Ovary (tissue), 10 donors: ENCODE measurements at places on chromosomes 7 and 10.

- no peak for DNase-seq
These were observed 50.3 kb downstream of the SLIT1 start for GRCh38 chr10:97135464-97135863.

- DNase-seq = no peak
These were observed 195.4 kb downstream of the MAD1L1 start for GRCh38 chr7:2037301-2037807.

GRCh38 chr7:961546-962400 is 7.3 kb upstream of the ADAP1 start:
- peak; percentile 37 for DNase-seq

DNA sequence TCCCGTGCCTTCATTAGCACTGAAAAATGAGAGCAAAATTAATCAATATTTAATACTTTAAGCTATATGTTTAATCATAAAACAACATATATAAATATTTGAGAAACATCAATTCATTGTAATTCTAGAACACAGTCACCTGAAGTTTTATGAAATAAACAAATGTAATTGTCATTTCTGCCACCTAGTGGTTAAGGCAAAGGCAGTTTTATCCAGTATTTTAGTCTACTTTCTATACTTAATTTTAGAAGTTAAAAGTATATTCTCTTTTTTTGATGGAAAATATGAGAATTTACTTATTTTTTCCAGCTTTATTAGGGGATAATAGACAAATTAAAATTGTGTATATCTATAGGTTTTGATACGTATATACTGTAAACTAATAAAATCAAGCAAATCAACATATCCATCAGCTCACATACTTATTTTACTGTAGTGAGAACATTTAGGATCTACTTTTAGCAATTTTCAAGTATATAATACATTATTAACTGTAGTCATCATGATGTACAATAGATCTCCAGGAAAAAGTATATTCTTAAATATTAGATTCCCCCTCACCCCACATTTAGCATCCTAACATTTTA is 16.9 kb downstream of the PCGF6 start:
- no peak for DNase-seq

GRCh38 chr7:49670991-49671390 is 102.4 kb upstream of the VWC2 start:
- no peak for DNase-seq

GRCh38 chr7:12328888-12329770 is 74.5 kb downstream of the VWDE start:
- no peak for DNase-seq

GRCh38 chr7:18458830-18459229 is 36.7 kb upstream of the HDAC9 start:
- no peak for DNase-seq

- no peak for DNase-seq
These were observed 63.0 kb downstream of the AOAH start for GRCh38 chr7:36661135-36661840.

- DNase-seq = no peak
These were observed 83.6 kb downstream of the KMT2E start for GRCh38 chr7:105097619-105098018.

DNA sequence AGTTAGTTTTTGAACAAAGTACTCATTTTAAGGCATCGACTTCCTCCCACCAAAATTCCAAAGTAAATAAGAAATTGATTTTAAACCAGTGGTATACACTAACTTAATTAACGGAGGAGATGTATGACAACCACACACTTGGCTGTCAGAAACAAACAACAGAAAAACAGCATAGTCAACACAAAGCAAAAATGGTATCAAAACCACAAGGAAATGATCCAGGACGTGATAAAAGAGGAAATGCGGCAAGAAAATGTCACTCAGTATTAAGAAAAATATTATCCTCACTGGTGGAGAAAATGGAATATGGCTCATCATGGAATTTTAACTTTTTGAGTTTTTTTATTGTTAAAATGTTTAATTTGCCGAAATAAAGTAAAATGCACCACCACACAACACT is 17.5 kb downstream of the KIAA1549 start:
- no peak for DNase-seq

GRCh38 chr10:133100706-133101415 is 13.1 kb downstream of the ADGRA1 start:
- no peak for DNase-seq

DNA sequence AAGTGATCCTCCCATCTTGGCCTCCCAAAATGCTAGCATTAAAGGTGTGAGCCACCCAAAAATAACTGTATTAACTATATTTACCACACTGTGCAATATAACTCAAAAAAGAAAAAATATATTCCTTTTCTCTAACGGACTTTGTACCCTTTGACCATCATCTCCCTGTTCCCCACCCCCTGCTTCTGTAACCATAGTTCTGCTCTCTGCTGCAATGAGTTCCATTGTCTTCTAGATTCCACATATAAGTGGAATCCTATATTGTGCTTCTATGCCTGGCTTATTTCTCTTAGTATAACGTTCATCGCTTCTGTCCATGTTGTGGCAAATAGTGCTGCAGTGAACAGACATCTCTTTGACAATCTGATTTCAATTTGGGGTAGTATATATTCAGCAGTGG is 4.2 kb downstream of the TMEM248 start:
- DNase-seq = no peak

DNA sequence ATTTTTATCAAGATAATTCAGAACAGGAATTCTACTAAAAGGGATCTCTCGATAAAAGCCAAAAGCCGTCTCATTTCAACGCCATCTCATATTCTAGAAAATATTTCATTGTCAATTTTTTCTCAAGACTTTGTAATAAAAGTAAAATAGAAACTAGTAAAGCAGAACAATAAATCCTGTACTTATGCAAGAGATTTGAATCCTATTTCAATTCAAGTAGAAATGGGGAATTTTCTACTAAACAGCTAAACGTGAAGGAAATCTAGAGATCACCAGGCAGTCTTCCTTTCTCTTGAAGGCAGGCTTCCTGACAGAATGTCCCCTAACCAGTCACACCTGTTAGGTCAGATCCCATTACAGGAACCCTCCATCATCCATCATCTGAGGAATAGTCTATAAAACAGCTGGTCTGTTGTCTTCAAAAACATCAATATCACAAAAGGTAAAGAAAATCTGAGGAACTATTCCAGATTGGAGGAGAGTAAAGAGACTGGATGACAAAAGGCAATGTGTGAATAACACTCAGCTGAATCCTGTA is 23.7 kb downstream of the USP6NL start:
- no peak for DNase-seq

DNA sequence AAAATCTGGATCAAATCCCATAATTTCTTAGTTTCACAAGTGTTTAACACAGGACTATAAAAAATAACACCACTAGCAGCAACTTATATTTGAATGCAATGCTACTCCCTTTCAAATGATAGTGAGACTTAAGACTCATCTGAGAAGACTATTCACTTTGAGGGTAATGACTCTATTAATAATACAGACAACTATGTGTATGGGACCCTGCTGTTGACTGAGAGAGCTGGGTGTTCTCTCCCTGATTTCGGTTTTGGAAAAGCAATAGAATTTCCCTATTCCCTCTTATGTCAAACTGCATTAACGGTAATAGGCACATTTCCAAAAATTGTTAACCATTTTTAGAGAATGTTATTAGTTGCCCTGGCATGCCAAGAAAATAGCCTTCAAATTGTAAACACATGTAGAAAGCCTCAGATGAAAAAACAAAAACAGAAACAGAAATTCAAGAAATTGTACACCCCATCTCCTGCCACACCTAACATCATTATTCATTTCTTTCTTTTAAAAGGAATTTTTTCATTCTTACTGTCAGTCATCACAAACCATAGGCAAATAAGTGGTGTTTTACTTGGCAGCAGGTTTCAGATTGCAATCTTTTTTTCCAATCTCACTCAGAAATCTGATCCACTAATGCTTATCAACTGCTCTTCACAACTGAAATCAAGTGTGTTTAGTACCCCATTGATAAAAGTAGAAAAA is 153.7 kb downstream of the TFPI2 start:
- DNase-seq = no peak

- no peak for DNase-seq
These were observed 136.9 kb upstream of the PTN start for GRCh38 chr7:137480401-137480800.

GRCh38 chr10:74394416-74394969 is 243.5 kb downstream of the ADK start:
- DNase-seq = no peak

- no peak for DNase-seq
These were observed 846.5 kb downstream of the TYW1 start for GRCh38 chr7:67843001-67843565.

DNA sequence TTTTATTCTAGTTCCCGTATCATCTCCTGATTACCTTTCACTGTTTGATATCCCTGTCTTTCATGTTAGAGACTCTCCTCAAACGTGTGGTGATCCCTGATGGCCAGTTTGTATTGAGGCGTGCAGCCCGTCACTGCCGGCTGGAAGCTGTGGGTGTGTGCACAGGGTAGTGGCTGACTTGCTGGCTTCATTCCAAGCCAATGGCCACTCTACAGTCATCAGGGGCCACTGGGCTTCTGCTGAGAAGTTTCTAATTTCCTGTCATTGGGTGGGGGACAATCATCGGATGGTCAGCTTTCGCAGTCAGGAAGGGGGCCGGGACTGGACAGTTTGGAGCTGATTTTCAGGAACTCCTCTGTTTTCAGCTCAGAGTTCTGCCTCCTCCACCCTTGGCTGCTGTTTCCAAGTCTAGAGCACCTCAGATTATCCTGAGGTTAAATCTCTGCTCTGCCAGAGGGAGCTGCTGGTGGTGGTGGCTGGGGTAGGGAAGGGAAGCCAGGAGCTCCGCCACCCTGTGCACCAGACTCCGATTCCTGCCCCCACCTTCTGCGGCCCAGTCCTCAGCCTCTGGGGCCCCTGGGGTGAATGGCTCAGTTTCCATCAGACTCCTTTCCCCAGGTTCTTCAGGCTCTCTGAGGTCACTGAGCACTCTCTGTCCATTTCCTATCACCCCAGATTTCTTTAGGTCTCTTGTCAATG is 34.9 kb downstream of the BAIAP2L1 start:
- no peak for DNase-seq

DNA sequence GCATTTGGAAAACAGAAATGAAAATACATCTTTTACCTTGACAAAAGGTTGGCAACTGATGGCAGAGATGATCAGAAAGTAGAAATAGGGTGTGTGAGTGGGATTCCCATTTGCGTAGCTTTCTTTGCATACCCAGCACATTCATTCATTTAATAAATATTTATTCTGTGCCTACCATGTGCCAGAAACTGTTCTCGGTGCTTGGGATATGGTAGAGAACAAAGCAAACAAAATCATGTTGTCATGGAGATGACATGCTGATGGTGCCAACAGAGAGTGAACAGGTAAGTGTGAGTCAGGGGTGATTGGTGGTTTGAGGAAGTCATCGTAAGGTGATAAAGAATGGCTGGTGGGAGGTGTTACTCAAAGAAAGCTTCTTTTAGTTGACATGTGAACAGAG is 45.4 kb downstream of the CACNB2 start:
- DNase-seq = no peak

- DNase-seq = no peak
These were observed 69.0 kb upstream of the ARHGAP21 start for GRCh38 chr10:24792638-24793037.

DNA sequence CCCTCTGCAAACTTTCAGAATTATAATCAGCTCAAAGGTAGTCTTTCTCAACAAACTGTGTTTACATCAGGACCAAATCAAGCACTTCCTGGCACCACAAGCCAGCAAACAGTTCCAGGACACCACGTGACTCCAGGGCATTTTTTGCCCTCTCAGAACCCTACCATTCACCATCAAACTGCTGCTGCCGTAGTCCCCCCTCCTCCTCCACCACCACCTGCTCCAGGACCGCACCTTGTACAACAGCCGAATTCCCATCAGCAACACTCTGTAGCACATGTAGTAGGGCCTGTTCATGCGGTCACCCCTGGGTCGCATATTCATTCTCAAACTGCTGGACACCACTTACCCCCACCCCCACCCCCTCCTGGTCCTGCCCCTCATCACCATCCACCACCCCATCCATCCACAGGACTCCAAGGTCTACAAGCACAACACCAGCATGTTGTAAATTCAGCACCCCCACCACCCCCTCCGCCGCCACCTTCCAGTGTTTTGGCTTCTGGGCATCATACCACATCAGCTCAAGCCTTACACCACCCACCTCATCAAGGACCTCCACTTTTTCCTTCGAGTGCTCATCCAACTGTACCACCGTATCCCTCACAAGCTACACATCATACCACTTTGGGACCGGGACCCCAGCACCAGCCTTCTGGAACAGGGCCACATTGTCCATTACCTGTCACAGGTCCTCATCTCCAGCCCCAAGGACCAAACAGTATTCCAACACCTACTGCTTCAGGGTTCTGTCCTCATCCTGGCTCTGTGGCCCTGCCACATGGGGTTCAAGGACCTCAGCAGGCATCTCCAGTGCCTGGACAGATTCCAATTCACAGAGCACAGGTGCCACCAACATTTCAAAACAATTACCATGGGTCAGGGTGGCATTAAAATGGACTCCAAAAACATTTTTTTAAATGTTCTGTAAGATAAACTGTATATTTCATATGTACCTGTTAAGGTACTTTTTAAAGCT is 98.7 kb downstream of the KMT2E start:
- no peak for DNase-seq

- no peak for DNase-seq
These were observed 47.9 kb downstream of the ADCY1 start for GRCh38 chr7:45622058-45622457.

GRCh38 chr10:11336722-11337162 is 274.7 kb downstream of the USP6NL start:
- no peak for DNase-seq

DNA sequence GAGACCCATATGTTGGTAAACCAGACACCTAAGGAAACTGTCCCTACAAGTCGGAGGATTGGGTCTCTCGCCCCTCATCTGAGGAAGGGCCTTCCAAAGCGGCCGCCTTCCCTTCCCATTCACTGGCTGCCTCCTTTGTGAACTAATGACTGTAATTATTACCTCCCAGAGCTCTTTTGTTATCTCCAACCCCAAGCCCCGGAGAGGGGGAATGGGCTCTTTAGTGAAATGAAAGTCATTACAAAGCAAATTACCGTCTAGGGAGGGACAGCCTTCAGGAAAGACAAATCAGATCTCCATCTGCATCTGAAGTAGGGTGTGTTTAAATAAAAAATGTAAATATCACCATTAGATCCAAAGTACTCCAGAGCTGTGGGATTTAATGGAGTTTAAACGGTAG is 2.6 kb upstream of the GAD2 start:
- no peak for DNase-seq

DNA sequence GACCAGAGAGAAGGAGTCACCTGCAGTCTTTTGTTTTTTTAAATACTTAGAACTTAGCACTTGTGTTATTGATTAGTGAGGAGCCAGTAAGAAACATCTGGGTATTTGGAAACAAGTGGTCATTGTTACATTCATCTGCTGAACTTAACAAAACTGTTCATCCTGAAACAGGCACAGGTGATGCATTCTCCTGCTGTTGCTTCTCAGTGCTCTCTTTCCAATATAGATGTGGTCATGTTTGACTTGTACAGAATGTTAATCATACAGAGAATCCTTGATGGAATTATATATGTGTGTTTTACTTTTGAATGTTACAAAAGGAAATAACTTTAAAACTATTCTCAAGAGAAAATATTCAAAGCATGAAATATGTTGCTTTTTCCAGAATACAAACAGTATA is 13.5 kb downstream of the GHITM start:
- DNase-seq = no peak

- no peak for DNase-seq
These were observed 175.2 kb downstream of the NSUN6 start for GRCh38 chr10:18476076-18476647.

- no peak for DNase-seq
These were observed 1083.6 kb upstream of the PHF14 start for GRCh38 chr7:9890092-9890491.

GRCh38 chr10:103691723-103692435 is 163.5 kb downstream of the SH3PXD2A start:
- no peak for DNase-seq
